ENCODE measurements at places on chromosomes 12 and 14.

- no peak for DNase-seq
Measured at GRCh38 chr12:40889329-40889728, 197.1 kb downstream of the CNTN1 start.

DNA sequence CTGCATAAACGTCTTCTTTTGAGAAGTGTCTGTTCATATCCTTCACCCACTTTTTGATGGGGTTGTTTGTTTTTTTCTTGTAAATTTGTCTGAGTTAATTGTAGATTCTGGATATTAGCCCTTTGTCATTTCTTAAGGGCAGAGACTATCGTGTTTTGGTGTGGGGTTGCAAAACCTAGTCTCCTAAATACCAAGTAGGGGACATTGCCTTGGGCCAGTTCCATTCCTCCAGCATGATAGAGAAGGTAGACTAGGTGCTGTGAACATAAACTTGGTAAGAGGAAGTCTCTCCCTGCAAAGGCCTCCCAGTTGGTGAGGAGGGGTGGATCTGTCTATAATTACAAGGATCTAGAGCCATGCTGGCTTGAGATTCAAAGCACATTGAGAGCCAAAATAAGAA lies 390.7 kb downstream of the VRK1 start:
- DNase-seq: no peak

DNA sequence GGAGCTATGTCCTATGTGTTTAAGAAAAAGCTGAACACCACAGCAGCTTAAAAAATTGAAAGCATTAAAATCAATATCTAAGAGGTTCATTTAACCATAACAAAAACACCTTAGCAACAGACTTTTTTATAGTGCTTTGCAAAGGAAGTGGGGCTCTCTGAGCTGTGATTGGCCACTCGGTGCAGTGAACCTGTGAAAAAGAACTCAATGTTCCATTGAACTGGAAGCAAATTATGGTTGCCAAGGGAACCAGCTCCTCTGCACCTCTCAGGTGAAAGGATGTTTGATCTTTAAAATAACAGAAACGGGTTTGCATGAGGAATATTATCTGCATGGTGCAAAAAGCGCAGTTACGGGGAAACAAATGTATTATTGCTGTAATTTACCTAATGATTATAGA lies 149.4 kb downstream of the SNAPC1 start:
- no peak for DNase-seq

- DNase-seq: no peak
Measured at GRCh38 chr14:79420725-79421124, 790.6 kb downstream of the DIO2 start.

DNA sequence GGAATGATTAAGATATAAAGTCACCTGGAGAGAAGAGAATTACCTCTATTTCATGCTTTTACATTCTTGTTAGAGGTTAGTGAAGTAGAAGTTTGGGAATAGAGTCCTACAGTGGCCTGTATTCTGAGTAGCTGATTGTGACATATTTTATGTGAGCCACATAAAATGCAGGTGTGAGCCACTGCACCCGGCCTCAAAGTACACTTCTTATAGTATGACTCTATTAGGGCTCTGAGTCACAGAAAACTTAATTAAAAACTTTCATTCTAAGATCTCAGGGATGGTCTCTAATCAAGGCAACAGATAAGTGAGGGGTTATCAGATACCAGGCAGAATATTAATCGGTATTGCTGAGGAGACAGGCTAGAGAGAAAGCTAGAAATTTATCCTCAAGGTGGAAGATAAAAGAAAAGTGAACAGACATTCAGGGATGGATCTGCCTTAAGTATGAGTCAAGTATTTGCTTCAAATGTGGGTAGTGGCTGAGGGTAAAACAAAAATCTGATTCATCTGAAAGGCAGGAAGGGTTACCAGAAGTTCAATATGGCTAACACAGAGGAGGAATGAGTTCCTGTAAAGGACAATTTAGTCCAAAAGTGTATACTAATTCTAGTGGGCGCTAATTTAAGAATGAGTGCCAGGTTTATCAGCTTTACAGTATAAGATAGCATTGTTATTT lies 5.5 kb upstream of the G2E3 start:
- DNase-seq: peak; percentile 88

DNA sequence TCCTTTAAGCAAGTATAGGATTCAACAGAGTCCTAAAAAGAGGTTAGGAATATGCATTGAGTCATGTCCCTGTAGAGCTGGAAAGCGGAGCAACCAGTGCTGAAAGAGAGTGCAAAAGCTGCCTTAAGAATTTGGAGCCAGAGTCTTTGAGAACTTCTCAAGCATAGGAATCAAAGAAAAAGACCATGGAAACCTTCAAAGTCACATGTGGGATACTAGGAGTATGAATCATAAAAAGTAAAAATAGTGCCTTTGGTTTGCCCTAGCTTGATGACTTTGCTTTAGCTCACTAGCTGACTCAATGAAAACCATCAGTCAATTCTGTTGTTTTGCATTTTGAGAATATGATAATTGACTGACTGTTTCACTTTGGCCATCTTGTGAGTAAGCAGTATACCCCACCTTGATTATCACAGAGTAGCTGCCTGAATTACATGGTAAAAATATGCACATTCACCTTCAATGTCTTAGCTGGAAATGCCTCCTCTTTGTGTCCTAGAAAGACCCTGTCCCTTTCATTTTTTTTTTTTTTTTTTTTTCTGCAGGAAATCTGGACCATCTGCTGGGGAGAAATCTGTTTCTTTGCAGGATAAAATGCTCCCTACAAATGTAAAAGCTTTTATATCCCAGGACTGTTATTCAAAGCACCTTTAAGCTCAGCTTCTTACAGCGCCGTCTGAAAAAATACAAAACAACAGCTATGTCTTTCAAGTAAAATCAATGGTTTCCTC lies 248.6 kb upstream of the KRR1 start:
- peak; percentile 80 for DNase-seq

- no peak for DNase-seq
Measured at GRCh38 chr12:48279601-48280000, 71.1 kb downstream of the ZNF641 start.

DNA sequence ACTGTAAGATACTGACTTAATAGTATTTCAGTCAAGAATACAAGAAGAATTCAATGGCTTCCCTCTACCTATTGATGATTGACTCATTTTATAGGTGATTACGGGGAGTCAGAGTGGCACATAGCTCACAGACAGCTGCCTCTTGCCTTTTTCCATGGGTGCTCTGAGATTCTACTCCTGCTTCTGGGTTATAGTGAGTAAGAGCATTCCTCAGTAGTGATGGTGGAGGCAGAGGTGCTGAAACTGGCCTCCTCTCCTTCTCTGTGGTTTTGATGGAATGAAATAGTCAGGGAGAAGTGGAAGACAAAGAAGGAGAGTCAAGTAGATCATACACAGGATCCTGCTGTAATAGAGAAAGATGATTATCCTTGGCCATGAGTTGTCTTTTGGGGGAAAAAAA lies 438.2 kb upstream of the FAR2 start:
- DNase-seq: peak; percentile 90

GRCh38 chr14:89399157-89399556 lies 17.9 kb downstream of the FOXN3 start:
- DNase-seq: no peak
